ENCODE measurements at places on chromosomes 1 and 21.
A peak's percentile ranks its signal among the peaks of the same experiment; 100 is the strongest.

GRCh38 chr21:34266351-34266750 is 97.5 kb upstream of the KCNE2 start:
- DNase-seq: no peak

GRCh38 chr1:1861339-1861730 is 29.6 kb downstream of the GNB1 start:
- DNase-seq: no peak

DNA sequence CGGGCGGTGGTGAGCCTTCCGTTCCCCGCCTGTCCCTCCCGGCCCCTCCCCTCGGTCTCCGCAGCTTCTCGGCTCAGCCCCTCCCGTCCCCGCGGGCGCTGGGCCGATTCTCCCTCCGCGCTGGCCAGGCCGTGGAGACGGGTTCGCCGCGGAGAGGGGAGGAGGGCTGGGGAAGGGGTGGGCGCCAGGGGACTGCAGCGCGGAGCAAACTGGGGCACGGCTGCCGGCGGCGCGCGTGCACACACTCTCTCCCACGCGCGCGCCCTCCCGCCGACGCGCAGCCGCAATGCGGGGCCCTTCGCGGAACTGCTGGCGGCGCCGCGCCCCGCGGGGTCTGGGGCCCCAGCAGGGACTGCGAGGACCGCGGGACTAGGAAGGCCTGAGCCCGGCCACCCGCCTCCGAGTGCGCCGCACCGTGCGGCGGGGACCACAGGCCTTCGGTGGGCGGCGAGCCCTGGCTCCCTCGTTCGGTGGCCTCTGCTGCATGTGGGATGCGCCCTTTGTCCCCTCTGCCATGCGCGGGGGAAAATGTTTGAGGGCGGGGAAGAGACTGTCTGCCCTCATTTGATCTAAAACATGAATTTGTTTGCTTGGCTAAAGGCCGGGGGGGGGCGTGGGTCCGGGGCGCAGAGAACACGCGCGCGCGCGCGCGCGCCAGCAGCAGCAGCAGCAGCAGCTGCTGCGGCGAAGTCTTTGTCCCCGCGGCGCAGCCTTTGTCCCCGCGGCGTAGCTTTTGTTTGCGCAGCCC is 90.7 kb upstream of the VAMP3 start:
- peak; percentile 69 for DNase-seq

GRCh38 chr1:159223004-159223403 is 18.3 kb downstream of the ACKR1 start:
- no peak for DNase-seq

DNA sequence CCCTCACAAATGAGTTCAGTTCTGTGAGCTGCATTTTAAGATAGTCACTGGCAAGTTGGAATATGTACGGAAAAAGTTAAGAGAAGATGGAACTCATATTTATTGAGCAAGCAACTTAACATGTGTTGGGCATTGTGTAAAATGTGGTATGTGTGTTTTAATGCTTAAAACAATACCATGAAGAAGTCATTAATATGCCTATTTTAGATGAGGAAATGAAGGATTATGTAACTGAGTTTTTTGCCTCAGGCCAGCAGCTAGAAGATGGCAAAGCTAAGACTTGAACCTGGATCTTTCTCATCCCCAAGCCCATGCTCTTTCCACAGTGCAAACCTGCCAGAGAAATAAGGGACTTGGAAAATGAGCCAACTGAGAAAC is 48.9 kb downstream of the SPATA46 start:
- no peak for DNase-seq

- no peak for DNase-seq
Observed at GRCh38 chr21:33733601-33734000, 91.3 kb downstream of the ITSN1 start.

DNA sequence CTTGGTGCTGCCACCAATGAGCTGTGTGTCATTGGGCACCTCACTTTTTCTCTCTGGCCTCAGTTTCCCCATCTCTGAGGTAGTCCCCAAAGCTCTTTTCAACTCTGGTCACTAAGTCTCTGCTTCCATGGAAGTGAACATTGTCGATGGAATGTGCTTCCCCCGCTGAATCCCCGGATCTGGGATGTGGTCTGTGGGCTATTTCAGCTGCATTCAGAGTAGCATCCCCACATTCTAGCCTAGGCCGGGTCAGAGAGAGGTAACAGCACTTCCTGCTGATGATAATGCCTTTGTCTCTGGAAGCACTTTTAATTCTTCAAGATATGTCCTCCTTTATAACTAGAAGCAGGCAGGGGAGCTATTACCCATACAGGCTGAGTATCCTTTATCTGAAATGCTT is 29.8 kb downstream of the RASSF5 start:
- DNase-seq: no peak

GRCh38 chr1:168505006-168505405 is 38.8 kb downstream of the XCL2 start:
- no peak for DNase-seq

GRCh38 chr1:153312570-153313186 is at the start of gene PGLYRP3:
Gene PGLYRP3 (minus strand): TSS chr1:153312952. CDS start chr1:153310665, 2,287 bp downstream.
- no peak for DNase-seq

DNA sequence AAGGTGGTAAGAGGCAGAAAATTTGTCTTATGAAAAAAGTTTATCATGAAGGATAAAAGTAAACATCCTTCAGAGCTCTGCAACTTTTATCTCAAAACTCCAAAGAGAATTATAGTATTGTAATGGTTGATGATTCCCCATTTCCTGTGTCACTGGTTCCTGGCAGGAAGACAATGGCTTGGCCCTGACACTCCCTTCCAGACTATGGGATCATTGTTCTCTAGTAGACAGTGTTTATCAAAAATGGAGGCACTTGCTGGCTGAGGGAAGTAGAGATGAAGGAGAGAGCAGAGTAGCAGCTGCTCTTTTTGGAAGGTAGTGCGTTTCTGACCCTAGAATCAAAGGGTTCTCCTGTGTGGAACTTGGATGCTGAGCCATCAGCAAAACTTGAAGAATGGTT is 145.9 kb upstream of the ATP1B1 start:
- DNase-seq: no peak

DNA sequence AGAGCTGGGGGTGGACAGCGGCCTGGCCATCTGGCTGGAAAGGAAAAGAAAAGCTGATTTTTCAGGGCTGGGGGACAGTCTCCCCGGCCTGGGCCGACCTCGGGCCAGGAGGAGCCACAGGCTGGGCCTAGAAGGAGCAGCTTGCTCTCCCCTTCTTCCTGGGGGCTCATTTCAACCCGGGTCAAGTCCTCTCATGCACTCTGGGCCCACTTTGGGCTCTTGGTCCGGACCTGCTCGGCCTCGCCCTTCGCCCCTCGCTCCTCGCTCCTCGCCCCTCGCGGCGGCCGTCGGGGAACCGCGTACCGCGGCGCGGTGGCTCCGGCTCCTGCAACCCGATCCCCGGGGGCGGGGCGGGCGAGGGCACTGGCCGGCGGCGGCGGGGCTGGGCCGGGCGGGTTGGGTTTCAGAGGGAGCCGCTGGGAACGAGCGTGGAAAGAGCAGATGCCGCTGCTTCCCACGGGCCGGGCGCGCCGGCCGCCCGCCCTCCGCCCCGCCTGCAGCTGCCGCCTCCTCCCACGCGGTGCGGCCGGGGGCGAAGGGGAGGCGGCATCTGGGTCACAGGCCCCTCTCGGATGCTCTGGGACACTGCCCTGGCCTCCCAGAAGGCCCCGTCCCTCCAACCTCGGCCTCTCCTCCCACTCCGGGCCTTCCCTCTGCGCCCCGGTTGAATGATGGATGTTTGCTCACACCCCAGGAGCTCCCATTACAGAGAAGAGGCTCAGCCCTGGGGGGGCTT is 6.6 kb downstream of the HEYL start:
- DNase-seq: no peak

- DNase-seq: no peak
Observed at GRCh38 chr1:50724626-50725286, 235.3 kb downstream of the FAF1 start.

GRCh38 chr1:231215681-231216385 is 25.2 kb upstream of the GNPAT start:
- no peak for DNase-seq

- no peak for DNase-seq
Observed at GRCh38 chr1:114235281-114235680, 81.6 kb upstream of the SYT6 start.

GRCh38 chr1:236471653-236472052 is 52.1 kb upstream of the LGALS8 start:
- no peak for DNase-seq

DNA sequence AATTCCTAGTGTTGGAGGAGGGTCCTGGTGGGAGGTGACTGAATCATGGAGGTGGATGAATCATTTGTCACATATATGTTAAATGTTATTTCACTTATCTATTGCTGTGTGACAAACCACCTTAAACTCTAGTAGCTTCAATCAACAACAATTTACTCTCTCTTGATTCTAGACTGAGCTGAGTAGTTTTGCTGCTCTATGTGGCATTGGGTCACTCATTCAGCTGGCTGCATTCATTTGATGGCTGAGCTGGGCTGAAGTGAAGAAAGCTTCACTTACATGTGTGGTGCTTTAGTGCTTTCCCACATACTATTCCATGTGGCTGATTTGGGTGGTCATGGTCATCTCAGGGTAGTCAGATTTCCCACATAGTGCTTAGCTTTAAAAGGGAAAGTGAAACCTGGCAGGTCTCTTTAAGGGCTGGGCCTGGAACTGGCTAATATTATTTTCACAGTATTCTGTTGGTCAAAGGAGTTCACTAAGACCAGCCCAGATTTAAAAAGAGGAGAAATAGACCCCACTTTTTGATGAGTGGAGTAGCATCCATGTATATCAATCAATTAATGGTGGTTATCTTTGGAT is 10.5 kb downstream of the DNAH14 start:
- DNase-seq: no peak

GRCh38 chr1:100752791-100753190 is 33.2 kb downstream of the VCAM1 start:
- no peak for DNase-seq

- DNase-seq: no peak
Observed at GRCh38 chr1:230328342-230329015, 97.7 kb downstream of the PGBD5 start.

DNA sequence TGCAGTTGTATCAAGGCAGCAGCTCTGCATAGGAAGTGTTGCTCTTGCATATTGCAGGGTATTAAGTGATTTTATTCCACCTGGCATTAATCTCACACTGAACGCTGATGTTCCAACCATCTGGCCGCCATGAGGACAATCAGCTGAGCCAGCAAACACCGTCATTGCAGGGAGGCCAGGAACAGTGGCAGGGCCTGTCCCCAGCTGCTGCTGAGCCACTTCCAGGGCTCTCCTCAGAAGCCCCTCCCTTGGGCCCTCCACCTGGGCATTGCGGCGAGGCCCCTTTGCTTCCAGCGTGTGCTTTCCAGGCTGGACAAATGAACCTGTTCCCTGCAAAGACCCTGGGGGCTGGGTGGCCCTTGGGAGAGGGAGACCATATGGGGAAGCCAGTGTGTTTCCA is 171.6 kb upstream of the C1orf174 start:
- DNase-seq: peak; percentile 94

GRCh38 chr1:17515902-17516301 is 23.6 kb upstream of the ARHGEF10L start:
- DNase-seq: no peak

All from NCI-H2171 (cell line).